ENCODE measurements at places on chromosomes 7 and 10. TPM values are rescaled to one million over a fixed set of nuclear protein-coding genes. Genes with fewer than 3 reads are reported as not detected.

The TCAF2 gene
- total RNA-seq: 7.2 TPM

The TEX47 gene
- total RNA-seq: not detected

The PRKCQ gene
- not detected for total RNA-seq

The PALD1 gene
- total RNA-seq: 0.40 TPM

The RAB19 gene
- not detected for total RNA-seq

The COL17A1 gene
- 1.1 TPM for total RNA-seq

Measured in smooth muscle cell of the pulmonary artery (primary cell).